ENCODE measurements at places on chromosomes 11 and 22.

- DNase-seq, result no peak
Measured at GRCh38 chr11:42407341-42407740, 904.5 kb upstream of the API5 start.

DNA sequence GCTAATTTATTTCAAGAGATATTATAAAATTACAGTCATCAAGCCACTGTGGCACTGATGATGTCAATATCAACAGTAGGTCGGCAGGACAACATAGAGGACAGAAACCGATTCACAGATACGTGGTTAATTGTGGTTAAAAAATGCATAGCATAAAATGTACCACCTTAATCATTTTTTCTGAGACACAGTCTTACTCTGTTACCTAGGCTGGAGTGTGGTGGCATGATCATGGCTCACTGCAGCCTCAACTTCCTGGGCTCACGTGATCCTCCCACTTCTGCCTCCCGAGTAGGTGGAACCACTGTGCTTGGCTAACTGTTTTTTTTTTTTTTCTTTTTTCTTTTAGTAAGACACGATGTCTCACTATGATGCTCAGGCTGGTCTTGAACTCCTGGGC lies 21.0 kb upstream of the TOLLIP start:
- no peak for DNase-seq

GRCh38 chr11:74575999-74576398 lies 16.4 kb upstream of the POLD3 start:
- DNase-seq, result no peak

DNA sequence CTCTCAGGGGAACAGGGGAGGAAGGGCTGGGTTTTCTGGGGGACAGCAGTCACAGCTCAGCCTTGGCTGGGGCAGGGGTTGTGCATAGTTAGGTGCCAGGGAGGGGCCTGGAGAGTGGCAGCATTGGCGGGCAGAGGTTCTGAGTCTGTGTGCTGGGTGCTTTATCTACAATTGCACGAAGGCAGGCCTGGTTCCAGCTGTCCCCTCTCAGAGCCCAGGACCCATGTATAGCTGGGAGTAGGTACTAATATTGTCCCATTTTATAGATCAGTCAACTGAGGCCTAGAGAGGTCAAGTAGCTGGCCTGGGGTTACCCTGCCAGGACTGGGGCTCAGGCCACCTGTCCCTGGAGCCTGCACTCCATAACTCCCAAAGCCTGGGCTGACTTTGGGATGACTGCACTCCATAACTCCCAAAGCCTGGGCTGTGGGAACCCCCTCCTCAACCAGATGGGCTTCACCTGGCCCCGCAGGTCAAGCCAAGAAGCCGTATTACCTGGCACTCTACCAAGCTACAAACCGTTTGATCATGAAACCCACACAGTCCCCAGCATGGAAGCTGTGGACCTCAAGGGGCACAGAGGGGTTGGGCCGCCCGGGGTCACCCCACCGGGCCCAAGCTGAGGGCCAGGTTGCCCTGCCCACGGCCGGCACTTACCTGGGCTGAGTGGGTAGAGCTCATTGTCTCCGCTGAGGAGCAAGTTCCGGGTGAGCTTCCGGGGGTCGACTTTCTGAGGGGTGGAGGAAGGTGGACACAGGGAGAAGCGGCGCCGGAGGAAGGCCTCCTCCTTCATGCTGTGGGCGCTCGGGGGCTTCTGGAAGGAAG lies 36.5 kb downstream of the OSBPL5 start:
- DNase-seq, result peak; percentile 17

- no peak for DNase-seq
Measured at GRCh38 chr22:19567157-19568009, 43.2 kb upstream of the CLDN5 start.

DNA sequence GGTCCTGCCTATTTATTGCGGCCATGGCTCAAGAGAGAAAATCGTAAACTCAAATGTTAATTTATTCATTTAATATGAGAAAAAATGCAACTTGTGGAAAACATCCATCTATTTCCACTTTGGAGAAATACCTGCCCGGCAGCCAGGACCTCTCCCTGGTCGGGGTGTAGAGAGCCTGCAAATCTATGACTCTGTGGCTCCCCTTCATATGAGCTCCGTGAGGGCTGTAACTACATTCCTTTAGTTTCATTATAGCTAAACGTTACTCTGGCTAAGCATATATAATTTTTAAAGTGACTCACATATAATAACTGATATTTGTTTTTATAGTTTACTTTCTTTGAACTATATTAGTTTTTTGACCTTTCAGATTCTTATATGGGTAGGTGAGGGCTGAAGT lies 857.8 kb upstream of the FAT3 start:
- DNase-seq, result no peak

GRCh38 chr11:42012271-42012670 lies 552.8 kb upstream of the LRRC4C start:
- DNase-seq, result no peak

DNA sequence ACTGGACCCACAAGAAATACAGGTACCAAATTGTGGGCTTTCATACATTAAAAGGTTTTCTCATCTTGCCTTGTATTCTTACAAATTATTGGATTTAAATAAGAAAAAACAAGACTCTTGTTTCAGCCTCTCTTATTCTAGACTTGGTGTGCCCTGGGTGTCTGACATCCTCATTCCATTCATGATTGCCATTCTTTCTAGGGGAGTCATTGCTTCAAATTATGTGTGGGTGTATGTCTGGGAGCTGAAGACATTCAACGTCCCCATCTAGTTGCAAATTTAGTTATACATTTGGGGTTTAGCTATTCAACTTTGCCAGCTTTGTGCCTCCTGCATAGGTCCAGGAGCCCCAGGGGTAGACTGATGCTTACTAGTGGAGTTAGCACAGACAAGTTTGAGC lies 18.1 kb downstream of the MAML2 start:
- no peak for DNase-seq

DNA sequence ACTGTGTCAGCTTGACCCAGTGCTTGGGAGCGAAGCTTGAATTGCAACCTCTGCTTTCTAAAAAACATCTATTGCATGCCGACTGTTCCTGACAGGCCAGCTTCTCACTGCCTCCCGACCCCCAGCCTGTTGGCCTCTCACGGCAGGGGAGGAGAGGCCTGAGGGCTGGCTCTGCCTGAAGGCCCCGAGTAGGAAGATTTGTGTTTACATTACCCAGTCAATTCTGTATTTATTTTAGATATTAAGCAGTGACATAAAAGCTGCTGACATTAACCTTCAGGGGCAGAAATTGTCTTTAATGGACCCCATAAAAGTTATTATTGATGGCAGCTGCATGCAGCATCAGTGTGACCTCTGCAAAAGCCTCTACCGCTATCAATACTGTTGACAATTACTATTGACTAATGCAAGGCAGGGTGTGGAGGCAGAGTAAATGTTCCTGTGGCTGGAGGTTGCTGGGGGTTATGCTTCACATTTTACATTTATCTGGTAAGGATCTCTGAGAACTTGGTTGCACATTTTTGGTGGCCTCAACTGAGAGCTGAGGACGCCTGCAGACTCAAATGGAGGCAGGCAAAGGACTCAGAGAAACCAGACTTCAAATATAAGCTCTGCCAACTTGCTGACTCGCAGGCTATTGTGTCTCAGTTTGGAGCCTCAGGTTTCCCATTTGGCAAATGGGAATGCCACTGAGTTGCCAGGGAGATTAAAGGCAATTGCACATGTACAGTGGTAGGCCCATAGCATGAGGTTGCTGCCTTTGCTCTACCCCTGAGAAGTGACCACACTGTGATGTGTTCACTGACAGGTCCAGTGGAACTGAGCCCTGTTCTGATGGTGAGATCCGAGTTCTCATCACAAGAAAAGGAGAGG lies 380.5 kb downstream of the TENM4 start:
- no peak for DNase-seq

- DNase-seq, result no peak
Measured at GRCh38 chr22:47213571-47214230, 451.3 kb downstream of the TBC1D22A start.

- peak; percentile 60 for DNase-seq
Measured at GRCh38 chr11:6611092-6611962, 689 bp downstream of the TAF10 start.

GRCh38 chr11:126716456-126717083 lies 284.0 kb downstream of the KIRREL3 start:
- peak; percentile 41 for DNase-seq

DNA sequence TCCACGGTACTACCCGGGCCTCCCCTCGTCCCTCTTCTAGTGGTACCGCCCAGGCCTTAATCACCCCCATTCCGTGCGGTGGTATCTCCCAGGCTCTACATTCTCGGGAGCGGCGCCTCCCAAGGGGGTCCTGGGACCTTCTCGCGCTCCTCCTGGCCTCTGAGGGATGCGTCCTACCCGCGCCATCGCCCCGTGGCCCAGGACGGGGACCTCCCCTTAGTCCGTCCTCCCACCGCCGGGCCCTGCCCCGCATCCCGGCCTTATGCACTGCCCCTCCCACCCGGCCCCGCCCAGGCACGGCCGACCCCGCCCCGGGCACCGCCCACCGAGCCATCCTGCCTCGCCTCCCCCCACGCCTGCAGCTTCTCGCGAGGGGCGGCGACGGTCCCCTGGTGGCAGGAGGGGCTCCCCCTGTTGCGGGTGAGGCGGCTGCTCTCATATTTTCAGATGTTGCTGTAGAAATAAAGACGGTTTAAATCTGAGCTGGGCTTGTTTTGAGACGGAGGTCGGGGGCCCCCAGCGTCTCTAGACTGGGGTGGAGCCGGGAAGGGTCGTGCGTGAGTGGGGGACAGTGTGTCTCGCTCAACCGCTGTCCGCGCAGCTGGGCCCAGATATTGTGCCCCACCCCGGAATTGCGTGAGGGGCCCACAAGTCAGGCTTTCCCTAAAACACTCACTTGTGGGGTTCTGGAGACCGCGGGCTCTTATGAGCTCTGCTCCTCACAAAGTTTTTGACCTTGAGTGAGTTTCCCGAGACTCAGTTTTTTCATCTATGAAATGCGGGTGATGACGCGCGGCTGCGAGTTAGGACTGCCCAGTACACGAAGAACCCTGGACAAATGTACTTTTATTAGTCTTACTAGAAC lies 828 bp upstream of the RAB1B start:
- DNase-seq, result peak; percentile 93

DNA sequence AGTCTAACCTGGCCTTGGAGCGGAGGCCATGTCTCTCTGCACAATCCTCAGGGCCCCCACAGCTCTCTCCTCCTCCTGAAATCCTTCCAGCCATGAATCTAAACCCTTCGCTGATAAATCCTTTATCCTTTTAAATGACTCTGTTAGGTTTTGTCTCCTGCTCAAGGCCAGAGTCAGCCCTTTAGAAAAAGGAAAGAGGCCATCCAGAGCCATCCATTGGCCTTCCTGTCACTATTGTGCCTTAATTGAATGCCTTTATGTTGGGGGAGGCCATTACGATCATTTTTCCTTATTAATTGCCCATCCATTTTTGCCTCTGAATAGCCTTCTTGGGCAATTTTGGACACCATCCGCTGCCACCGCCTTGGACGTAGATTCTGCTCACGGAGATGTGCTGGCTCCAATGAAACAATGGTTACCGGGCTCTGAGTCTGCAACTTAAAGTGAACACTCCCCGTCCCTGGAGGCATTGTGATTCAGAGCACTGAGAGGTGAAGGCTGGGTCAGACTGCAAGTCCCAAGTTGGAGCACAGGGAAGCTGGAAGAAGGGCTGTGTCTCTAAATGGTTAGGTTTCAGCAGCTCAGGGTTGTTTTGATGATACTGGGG lies 213.0 kb upstream of the E2F8 start:
- peak; percentile 49 for DNase-seq

DNA sequence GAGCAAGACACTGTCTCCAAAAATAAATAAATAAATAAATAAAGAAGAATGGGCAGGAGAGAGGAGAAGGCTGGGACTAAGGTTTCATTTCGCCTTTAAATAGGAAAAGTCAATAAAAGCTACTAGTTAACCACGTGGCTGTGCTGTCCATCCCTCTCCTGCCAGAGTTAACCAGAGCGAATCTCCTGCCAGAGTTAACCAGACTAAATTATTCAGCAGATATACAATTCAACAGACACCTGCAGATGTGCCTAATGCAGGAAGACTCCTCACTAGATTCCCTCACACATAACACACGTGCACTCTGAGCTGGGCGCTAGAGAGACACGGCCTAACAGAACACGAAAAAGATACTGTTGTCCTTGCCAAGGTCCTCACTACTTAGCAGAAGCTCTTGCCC lies 156.1 kb downstream of the IGLL1 start:
- DNase-seq, result no peak

DNA sequence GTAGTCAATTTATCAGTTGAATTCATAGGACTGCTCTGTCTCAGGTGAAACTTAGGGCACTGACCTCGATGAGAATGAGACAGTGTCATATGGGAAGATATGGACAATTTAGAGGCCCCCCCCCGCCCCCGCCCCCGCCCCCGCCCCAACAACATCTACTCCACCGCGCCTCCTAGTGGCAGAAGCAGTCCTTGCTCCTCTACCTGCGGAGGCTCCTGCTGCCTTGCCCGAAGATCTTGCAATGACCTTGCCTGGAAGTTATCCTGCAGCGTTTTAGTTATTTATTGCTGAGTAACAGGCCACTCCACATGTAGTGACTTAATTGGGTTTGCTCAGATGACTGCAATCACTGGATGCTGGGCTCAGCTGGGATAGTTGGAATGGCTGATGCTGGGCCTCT lies 15.2 kb downstream of the SERPINH1 start:
- peak; percentile 66 for DNase-seq

DNA sequence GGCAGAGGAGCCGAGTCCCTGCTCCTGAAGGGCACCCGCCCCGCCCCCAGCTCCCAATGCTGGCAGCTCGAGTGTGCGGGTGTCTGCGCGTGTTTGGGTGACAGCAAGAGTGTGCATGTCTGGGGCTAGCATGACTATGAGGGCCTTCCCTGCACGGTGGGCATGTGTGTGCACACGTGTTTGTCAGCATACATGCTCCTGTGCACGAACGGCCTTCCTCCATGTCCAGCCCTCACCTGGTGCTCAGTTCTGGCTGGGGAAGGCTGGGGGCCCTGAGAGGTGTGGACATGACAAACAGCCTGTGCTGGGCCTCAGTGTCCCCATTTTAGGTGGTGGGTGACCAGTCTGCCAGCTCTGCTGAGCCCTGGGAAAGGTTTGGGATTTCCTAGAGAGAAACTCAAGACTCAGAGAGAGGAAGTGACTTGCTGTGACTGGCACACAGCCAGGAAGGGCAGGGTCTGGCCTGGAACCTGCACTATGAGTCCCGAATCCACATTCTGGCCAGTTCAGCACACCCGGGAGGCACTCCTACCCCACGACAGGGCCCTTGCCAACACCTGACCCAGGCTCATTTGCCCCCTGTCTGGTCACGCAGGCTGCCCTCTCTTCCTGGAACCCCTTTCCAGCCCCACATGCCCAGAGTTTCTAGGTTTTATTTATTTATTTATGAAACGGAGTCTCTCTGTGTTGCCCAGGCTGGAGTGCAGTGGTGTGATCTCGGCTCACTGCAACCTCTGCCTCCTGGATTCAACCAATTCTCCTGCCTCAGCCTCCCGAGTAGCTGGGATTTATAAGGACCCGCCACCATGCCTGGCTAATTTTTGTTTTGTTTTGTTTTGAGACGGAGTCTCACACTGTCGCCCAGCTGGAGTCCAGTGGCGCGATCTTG lies 3.3 kb upstream of the SHISA8 start:
- DNase-seq, result peak; percentile 75
